ENCODE measurements at places on chromosomes 6 and 20.
A peak's percentile ranks its signal among the peaks of the same experiment; 100 is the strongest.

- no peak for DNase-seq
Measured at GRCh38 chr20:24983896-24984295, 8.7 kb downstream of the APMAP start.

GRCh38 chr6:124131259-124131658, 327.6 kb downstream of the NKAIN2 start:
- DNase-seq: peak; percentile 10

DNA sequence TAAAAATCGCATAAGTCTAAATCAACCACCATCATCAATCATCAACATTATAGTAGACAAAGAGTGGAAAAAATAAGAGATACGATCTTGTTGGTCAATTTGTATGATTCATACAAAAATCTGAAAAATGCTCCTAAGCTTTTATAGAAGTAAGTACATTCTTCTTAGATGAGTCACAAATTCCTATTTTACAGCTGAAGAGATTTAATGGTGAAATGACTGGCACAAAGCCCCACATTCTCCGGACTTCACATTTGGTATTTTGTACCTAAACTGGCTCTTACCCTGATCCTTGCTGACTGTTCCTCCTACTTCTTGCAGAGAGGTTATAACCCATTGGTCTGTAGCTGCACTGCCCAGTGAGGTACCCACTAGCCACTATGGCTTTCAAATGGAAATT, 29.9 kb upstream of the PREP start:
- peak; percentile 92 for DNase-seq

- DNase-seq: no peak
Measured at GRCh38 chr6:30893001-30893591, 8.8 kb downstream of the DDR1 start.

- DNase-seq: no peak
Measured at GRCh38 chr6:85640821-85641220, 1.9 kb downstream of the SYNCRIP start.

DNA sequence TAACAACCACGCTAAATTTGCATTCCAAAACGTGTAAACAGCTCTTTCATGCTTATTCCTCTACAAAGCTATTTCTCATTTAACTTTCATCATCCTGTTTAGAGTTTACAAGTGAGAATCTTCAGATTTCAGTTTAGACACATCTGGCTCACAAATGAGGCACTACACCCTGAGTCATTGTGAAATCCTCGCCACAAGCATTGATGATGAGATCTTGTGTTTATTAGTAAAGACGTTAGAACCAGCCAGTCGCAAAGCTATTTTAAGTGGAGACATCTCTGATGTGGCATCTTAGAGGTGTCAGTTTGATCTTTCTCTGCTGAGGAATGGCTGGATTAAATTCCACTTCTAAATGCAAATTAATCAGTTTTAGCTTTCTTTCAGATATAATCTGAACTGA, 8.3 kb upstream of the ISM1 start:
- DNase-seq: peak; percentile 3

DNA sequence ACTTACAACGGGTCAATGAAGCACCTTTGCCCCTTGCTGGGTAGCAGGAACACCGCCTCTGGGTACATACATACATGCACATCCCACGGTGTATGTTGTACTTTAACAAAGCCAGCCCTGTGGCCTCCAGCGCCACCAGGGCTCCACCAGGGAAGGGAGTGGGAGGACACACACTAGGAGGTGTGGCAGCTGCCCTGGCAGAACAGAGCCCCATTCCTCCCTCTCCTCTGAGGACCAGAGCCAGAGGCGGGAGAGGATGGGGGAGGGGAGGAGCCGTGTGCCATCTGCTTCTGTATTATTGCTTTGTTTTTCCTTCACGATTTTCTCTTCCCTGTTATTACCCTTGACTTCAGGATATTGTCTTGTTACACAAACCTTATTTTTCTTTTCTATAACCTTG, 105.8 kb upstream of the TRAF3IP2 start:
- no peak for DNase-seq
